Parietal lobe (tissue), 2 donors: ENCODE measurements at places on chromosomes 1 and 21. TPM values are rescaled to one million over a fixed set of nuclear protein-coding genes. Genes with fewer than 3 reads are reported as not detected.

The ARHGAP30 gene
- total RNA-seq, result 0.31 TPM

The NEK7 gene
- total RNA-seq, result 12.8 TPM

The LRRC71 gene
- total RNA-seq, result not detected

The AZIN2 gene
- 21.6 TPM for total RNA-seq

The S100A7 gene
- total RNA-seq, result not detected

The PEX11B gene
- 29.1 TPM for total RNA-seq

The PHC2 gene
- 59.8 TPM for total RNA-seq

The CCDC27 gene
- total RNA-seq, result not detected

The SYT6 gene
- total RNA-seq, result 21.3 TPM

The SLC22A15 gene
- 13.1 TPM for total RNA-seq

The NBPF8 gene
- 15.3 TPM for total RNA-seq

The HTR1D gene
- total RNA-seq, result 0.31 TPM

The ASTN1 gene
- 130 TPM for total RNA-seq

The BRINP3 gene
- total RNA-seq, result 33.2 TPM

The GPR25 gene
- total RNA-seq, result not detected

The UTS2 gene
- not detected for total RNA-seq

The C1orf115 gene
- total RNA-seq, result 22.5 TPM

The VWA5B1 gene
- total RNA-seq, result 0.63 TPM

The CFAP141 gene
- not detected for total RNA-seq

The PGLYRP3 gene
- not detected for total RNA-seq

The KCNJ15 gene
- total RNA-seq, result 0.31 TPM

The SYTL1 gene
- total RNA-seq, result not detected

The BPNT1 gene
- 19.4 TPM for total RNA-seq

The SPATA46 gene
- not detected for total RNA-seq

The PADI1 gene
- total RNA-seq, result not detected

The RPTN gene
- total RNA-seq, result not detected

The AURKAIP1 gene
- total RNA-seq, result 27.2 TPM

The DCST2 gene
- total RNA-seq, result not detected

The HSD3B1 gene
- not detected for total RNA-seq

The SETSIP gene
- not detected for total RNA-seq

The DNALI1 gene
- 11.3 TPM for total RNA-seq

The LORICRIN gene
- not detected for total RNA-seq

The WNT9A gene
- total RNA-seq, result 2.8 TPM

The OR2L3 gene
- total RNA-seq, result 2.8 TPM

The DTL gene
- 6.6 TPM for total RNA-seq

The SPATA45 gene
- total RNA-seq, result not detected

The TCHHL1 gene
- total RNA-seq, result not detected
